Type B pancreatic cell (in vitro differentiated cells): ENCODE measurements at places on chromosomes 13 and 19. TPM values are rescaled to one million over a fixed set of nuclear protein-coding genes. Genes with fewer than 3 reads are reported as not detected.

- DNase-seq: no peak
Observed at GRCh38 chr19:34497112-34497805, 15.7 kb downstream of the WTIP start.

GRCh38 chr19:3547301-3547731 is 8.3 kb downstream of the TEKTIP1 start:
- no peak for DNase-seq

- no peak for DNase-seq
Observed at GRCh38 chr19:2229103-2230032, 6.8 kb downstream of the PLEKHJ1 start.

DNA sequence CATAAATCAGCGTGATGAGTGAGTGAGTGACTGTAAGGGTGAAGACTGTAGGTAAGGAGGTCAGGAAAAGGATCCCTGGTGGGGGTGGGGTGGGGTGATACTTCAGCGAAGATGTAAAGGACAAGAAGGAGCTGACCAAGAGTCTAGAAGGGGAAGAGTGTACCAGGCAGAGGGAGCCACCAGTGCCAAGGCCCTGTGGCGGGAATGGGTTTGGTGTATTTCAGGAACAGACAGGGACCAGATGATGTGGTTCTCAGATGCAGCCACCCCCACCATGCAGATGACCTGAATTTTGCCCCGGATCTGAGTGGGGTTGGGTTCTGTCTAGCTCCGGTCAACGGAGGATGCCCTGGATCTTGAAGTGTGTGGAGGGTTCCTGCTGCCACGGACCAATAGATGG is 30.1 kb upstream of the SLC7A10 start:
- no peak for DNase-seq

DNA sequence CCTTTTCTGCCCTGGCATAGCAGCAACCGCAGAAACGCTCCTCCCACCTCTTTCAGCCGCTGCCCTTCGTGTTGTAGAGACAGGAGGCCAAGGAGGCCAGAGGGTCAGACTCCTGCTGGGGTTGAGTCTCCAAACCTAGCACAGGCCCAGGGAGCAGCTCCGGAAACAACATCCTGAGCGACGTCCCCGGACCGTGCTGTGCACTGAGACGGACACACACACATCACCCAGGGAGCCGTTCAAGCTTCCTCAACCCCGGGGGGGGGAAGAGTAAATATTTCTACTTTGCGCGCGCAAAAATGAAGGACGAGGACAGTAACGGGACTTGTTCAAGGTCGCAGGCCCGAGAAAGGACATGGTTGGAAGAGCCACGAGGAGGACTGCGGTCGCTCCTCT is 657 bp downstream of the ZNF550 start:
- DNase-seq: no peak

GRCh38 chr13:27211771-27212364 is 39.5 kb upstream of the RPL21 start:
- no peak for DNase-seq

- DNase-seq: no peak
Observed at GRCh38 chr13:110580800-110581199, 19.3 kb upstream of the RAB20 start.

GRCh38 chr13:98462946-98463345 is 114.0 kb downstream of the STK24 start:
- no peak for DNase-seq

DNA sequence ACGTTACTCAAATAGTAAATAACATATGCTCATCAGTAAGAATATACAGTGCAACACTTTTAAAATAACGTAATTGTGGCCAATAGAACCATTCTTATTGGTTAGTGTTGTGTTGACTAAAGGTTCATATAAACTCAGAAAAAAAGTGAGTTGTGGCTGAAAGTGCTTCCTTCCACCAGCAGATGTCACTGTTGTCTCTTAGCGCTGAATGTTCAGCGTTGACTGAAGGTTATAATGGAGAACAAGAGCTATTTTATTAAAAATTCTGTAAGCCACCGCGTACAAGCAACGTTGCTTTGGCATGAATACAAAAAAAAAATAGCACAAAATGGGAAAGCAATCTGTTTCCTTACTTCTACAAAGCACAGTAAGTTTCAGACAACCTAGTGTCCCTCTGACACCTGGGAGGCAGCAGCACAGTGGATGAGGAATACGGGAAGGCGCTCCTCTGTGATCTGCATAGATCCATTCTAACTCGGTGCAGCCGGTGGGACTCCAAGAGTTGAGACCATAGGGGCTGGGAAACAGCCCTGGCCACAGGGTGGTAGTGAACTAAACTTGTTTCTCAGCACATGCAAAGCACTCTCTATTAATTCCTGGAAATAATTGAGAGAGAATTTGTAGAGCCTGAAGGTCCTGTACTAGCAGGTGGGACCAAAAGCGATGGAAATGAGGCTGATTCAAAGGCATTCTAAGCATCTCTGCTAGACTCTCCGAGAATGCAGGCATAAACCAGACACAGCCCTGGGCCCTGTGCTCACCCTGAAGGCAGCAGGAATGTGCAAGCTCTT is 23.9 kb upstream of the OXGR1 start:
- no peak for DNase-seq

GRCh38 chr19:40567040-40567749 is 9.5 kb upstream of the SHKBP1 start:
- DNase-seq: no peak

- DNase-seq: no peak
Observed at GRCh38 chr19:16470541-16470910, 1.2 kb downstream of the EPS15L1 start.

DNA sequence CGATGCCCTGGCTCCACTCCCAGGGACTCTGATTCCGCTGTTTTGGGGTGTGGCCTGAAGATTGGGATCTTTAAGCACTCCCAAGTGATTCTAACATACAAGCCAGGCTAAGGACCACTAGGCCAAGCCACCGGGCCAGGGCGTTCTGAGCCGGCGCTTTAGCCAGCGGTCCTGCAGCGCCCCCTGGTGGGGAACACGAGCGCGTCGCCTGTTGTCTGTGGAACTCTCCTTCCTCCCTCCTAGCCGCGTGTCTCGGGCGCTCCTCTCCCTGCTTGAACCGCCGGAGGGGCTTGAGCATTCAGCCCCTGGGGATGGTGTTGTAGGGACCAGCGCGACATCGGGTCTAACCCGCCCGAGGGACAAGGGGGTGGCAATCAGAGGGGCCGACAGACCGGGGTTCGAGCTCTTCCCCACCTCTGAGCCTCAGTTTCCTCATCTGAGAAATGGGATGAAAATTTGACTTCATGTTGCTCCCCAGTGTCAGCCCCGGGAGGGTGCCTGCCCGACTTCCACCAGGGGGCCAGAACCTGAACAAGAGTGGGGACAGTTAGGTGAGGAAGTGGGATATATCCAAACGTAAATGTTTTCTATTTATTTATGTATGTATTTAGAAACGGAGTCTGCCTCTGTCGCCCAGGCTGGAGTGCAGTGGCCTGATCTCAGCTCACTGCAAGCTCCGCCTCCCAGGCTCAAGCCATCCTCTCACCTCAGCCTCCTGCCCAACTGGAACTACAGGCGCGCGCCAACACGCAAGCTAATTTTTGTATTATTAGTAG is 18.0 kb upstream of the PNMA8B start:
- DNase-seq: peak; percentile 94

DNA sequence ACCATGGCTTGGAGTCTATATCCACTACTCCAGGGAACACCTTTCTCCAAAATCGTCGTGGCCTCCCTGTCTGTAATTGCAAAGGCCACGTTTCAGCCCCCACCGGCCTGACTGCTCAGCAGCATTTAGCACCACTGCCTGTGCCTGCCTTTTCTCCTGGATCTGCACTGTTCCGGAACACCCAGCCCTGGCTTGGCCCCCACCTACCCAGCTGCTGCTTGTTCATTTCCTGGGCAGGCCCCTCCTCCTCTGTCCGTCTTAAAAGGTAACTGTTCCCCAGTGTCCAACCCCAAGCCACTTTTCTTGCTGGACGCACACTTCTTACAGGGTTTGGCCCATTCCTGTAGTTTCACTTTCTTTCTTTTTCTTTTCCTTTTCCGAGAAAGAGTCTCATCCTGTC is 8.5 kb upstream of the SYT5 start:
- no peak for DNase-seq

DNA sequence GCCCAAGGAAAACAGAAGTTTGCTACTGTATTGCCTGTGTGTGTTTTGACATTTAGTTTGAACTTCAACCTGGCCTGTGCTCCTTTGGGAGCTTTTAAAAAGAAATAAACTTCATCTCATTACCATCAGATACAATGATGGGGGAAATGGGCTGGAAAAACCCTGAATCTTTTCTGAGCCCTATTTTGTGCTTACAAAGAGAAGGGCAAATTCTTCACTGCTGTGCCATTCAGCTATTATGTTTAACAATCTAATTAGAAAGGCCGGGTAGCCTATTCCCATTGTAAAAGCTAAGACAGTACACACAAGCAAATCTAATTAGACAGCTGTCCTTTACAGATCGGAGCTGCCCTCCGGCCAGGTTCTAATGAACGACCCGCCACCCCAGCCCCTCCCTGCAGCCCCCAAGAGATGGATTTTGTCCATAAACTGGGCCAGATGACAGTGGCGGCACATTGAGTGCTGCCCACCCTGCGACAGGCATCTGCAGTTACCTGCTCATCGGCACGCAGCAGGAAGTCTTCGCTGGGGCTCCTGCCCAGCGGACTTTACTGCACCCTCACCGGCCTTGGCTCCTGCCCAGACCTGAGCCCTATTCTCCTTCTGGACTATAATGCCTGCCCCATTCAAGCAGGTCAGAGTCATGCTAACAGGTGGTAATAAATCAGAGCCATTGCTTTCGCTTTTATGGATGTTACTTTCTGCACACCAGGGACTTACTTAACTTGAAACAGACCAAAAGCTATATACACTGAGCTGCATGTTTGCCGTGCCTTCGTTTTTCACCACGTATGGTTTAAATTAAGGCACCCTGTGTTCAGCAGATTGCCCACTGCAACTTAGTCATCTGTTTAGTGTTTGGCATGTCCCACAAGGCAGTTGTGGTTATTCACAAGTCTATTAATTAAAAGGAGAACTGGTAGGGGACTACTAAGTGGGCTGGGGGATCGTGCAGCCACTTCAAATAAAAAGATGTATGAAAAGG is 549.6 kb downstream of the FGF9 start:
- DNase-seq: no peak

- DNase-seq: no peak
Observed at GRCh38 chr13:85009447-85009846, 789.8 kb downstream of the SLITRK6 start.

DNA sequence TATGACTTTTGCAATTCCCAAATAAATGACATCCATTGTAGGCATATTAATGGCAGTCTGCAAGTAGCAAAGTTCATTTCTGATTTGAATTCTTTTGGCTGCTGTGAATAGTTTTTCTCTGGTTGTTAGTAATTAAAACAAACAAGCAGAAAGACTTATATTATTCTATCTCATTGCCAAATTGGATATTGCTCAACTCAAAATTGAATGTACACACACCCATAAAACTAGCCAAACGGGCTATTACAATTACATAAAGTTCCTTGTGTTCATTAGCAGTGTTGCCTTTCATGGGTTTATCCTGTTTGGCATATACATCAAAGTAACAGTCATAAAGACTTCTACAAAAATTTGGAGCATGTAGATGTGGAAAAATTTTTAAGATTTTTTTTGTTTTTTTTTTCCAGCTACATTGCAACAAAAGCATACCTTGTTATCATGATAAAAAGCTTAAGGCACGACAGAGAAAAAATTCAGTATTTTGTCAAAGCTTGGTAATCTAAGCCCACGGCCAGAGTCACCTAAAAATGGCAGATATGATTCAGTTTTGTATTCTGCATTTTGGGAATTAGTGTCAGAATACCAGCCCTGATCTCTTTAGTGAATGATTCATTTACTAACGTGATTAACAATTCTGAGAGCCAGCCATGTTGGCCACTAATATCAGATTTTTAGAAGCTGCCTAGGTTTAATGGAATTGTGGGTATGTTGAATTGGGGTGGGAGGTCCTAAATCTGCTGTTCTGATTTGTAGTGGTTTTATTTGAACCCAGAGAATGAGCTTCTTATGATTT is 108.4 kb downstream of the KLF5 start:
- no peak for DNase-seq

- DNase-seq: no peak
Observed at GRCh38 chr13:54687173-54687572, 1658.6 kb downstream of the OLFM4 start.

GRCh38 chr19:48064509-48064908 is 20.6 kb upstream of the CABP5 start:
- DNase-seq: no peak

GRCh38 chr13:112256716-112257494 is 119.2 kb upstream of the SPACA7 start:
- DNase-seq: no peak

DNA sequence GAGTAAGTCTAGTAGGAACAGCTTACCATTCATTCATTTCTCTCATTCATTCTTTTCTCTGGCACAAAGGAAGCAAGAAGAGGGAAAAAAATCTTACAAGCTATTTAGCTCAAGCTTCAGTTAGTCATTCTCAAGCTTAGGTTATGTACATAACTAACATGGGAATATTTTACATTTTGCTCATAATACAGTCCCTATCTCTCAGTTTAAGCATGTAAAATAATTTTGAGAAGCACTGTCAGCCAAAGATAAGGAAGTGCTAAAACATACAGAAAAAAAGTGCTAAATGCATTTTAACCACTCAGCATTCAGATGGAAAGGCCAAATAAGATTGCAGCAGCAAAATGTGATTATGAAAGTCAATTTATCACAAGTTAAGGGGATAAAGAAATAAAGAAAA is 7.9 kb downstream of the RBM26 start:
- DNase-seq: no peak

- DNase-seq: no peak
Observed at GRCh38 chr13:101691341-101691860, 238.9 kb downstream of the ITGBL1 start.

GRCh38 chr19:49488046-49488862 is 846 bp downstream of the RPL13A start:
- no peak for DNase-seq

GRCh38 chr19:51607920-51608562 is 22.2 kb downstream of the SIGLEC5 start:
- peak; percentile 84 for DNase-seq

- no peak for DNase-seq
Observed at GRCh38 chr13:90541346-90541745, 806.1 kb upstream of the MIR17HG start.

DNA sequence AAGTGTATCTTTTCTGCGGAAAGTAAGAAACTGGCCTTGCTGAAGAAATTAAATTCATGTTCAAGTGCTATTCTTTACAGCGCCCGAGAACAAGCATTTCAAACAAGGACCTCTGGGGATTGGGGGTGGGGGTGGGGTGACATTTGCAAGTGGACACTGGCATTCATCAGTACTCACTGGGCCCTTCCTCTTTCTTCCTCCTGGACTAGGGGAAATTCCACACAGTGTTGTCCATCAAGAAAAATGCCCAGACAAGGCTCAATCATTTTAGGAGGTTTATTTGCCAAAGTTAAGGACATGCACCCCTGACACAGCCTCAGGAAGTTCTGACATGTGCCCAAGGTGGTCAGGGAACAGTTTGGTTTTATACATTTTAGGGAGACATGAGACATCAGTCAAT is 22.9 kb upstream of the OR10H1 start:
- DNase-seq: no peak

- no peak for DNase-seq
Observed at GRCh38 chr19:18656337-18657086, 19.7 kb downstream of the KLHL26 start.

The CEACAM19 gene
- 6.1 and 6.3 TPM in 2 replicates for total RNA-seq

The TRPM4 gene
- total RNA-seq: 33.1 and 41.5 TPM in 2 replicates

The F10 gene
- total RNA-seq: 34.4 and 53.6 TPM in 2 replicates

The CABP5 gene
- total RNA-seq: not detected in 2 replicates

The POGLUT2 gene
- total RNA-seq: 8.1 and 28.5 TPM in 2 replicates

The ELSPBP1 gene
- total RNA-seq: not detected in 2 replicates

The GZMM gene
- total RNA-seq: 0.34 TPM in 1 of 2 replicates, not detected in the other

The CGB2 gene
- not detected in 2 replicates for total RNA-seq

The STOML3 gene
- total RNA-seq: 0.56 TPM in 1 of 2 replicates, not detected in the other

The HIPK4 gene
- total RNA-seq: 0.12 TPM in 1 of 2 replicates, not detected in the other

The MISP3 gene
- 3.1 and 3.6 TPM in 2 replicates for total RNA-seq

The PLVAP gene
- total RNA-seq: 0.72 TPM in 1 of 2 replicates, not detected in the other
